ENCODE measurements at places on chromosomes 7 and 10. TPM values are rescaled to one million over a fixed set of nuclear protein-coding genes. Genes with fewer than 3 reads are reported as not detected.

- H3K27ac ChIP-seq = no peak overlapping the region
- no peaks in the 10 kb centered on the region for H3K4me1 ChIP-seq
- H3K4me3 ChIP-seq = no peak overlapping the region
- no peaks in the 10 kb centered on the region for H3K27me3 ChIP-seq
- no peaks in the 10 kb centered on the region for H3K36me3 ChIP-seq
Observed at GRCh38 chr7:17040716-17041115, 158.9 kb upstream of the AGR3 start.

- no peaks in the 10 kb centered on the region for H3K27me3 ChIP-seq
- DNase-seq = no peak
Observed at GRCh38 chr7:99984593-99984992, 8.8 kb upstream of the AZGP1 start.

- H3K4me1 ChIP-seq = peaks cover 18% of the 10 kb centered on the region
- H3K27me3 ChIP-seq = peaks cover 58% of the 10 kb centered on the region
- no peaks in the 10 kb centered on the region for H3K36me3 ChIP-seq
- peak within 1 kb of the TSS; percentile 11 for H3K4me3 ChIP-seq
- H3K27ac ChIP-seq = no peak within 1 kb of the TSS
Observed at GRCh38 chr7:27199849-27200760, at the start of gene HOXA13. Gene HOXA13 (minus strand): TSS chr7:27200091. CDS start chr7:27200077, 14 bp downstream.

- H3K27ac ChIP-seq = no peak overlapping the region
- H3K4me3 ChIP-seq = no peak overlapping the region
- no peaks in the 10 kb centered on the region for H3K4me1 ChIP-seq
- DNase-seq = no peak
Observed at GRCh38 chr10:118409295-118409694, 67.2 kb upstream of the FAM204A start.

DNA sequence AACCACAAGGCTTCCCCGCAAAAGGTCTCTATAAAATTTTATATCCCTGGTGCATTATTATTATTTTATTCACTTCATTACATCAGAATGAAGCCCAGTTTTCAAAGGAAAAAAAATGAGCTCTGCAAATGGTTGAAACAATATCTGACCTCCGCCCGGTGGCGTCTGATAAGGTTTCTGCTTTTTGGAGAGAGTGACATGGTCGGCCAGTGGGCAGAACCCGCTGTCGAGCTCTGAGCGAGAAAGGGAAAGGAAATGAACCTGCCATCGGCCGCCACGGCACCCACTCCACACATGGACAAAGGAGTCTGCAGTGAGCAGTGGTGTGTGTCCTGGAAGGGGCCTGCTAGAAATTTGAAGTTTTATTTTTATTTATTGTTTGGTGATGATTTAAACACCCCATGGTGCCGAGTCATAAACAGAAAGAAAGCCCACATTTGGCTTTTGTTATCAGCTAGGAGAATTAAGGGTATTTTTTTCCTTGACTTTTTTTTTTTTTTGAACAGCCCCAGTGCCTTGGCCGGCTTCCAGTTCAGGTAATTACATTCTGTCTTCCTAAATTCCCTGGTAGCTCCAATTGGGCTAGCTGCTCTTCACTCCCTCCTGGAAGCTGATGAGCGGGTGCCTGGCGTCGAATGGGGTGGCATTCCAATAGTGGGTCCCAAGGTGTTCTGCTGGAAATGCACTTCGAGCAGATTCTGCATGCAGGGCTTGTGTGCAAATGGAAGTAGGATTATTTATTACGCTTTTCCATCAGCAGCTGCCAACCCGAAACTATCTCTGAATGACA, 149.4 kb upstream of the MKI67 start:
- H3K36me3 ChIP-seq = no peaks in the 10 kb centered on the region
- no peak overlapping the region for H3K4me3 ChIP-seq
- DNase-seq = no peak
- no peaks in the 10 kb centered on the region for H3K27me3 ChIP-seq
- H3K4me1 ChIP-seq = no peaks in the 10 kb centered on the region

- no peak overlapping the region for H3K27ac ChIP-seq
- no peaks in the 10 kb centered on the region for H3K36me3 ChIP-seq
- no peaks in the 10 kb centered on the region for H3K27me3 ChIP-seq
- H3K4me1 ChIP-seq = no peaks in the 10 kb centered on the region
- DNase-seq = no peak
Observed at GRCh38 chr10:55277549-55277948, 476.5 kb upstream of the PCDH15 start.

DNA sequence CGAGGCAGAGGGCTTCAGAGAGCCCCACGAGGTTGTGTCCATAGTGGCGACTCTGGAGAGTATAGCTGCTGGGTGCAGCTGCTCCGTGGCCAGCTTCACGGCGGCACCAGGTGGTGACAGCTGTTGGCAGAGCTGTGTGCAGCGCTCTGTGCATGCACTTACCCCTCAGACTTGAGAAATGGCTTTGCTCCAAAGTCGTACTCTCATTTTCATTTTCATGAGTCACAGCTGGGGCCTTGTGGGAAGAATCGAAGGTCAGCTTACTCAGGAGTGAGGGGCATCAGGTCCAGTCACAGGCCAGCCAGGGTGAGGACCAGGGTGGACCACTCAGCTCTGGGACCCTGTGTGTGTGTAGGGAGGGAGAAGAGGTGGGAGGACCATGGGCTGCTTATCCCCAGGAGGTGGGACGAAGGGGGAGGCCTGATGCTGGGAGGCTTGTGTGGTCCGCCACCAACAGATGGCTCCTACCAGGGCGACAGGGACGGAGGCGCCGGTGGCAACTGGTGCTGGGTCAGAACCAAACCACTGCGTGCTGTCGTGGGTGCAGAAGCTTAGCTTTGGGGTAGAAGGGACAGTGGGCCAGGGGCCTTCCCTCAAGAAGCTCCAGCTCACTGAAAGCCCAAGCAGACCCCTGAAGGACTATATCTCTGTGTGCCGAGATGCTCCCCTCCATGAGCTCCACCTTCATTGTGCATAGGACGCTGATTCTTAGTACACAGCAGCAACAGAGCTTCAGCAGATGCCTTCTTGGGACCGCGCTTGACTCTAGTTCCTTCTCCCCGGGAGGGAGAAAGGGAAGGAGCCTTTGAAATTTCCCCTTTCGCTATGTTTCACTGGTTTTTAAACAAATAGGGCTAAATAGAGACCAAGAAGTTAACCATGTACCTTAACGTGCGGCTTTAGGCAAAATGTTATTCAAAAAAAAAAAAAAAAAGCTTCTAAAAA, 225.0 kb downstream of the CELF2 start:
- no peaks in the 10 kb centered on the region for H3K27me3 ChIP-seq
- peaks cover 79% of the 10 kb centered on the region for H3K4me1 ChIP-seq
- H3K27ac ChIP-seq = peak overlapping the region; percentile 45

GRCh38 chr10:110016039-110016438, 8.3 kb downstream of the ADD3 start:
- H3K4me3 ChIP-seq = no peak overlapping the region
- no peaks in the 10 kb centered on the region for H3K27me3 ChIP-seq
- peaks cover 3% of the 10 kb centered on the region for H3K36me3 ChIP-seq
- peak overlapping the region; percentile 18 for H3K27ac ChIP-seq
- H3K4me1 ChIP-seq = peaks cover 57% of the 10 kb centered on the region
- DNase-seq = no peak

GRCh38 chr10:5953676-5954075, 23.7 kb downstream of the IL15RA start:
- no peaks in the 10 kb centered on the region for H3K27me3 ChIP-seq
- no peak overlapping the region for H3K27ac ChIP-seq
- no peak for DNase-seq
- H3K4me3 ChIP-seq = no peak overlapping the region

GRCh38 chr10:63496561-63496960, 24.6 kb upstream of the REEP3 start:
- no peaks in the 10 kb centered on the region for H3K27me3 ChIP-seq
- no peak for DNase-seq
- no peaks in the 10 kb centered on the region for H3K4me1 ChIP-seq
- no peak overlapping the region for H3K27ac ChIP-seq

GRCh38 chr10:3666525-3667302, 118.3 kb downstream of the KLF6 start:
- H3K27me3 ChIP-seq = no peaks in the 10 kb centered on the region
- peak; percentile 32 for DNase-seq
- H3K27ac ChIP-seq = no peak overlapping the region
- H3K4me1 ChIP-seq = peaks cover 33% of the 10 kb centered on the region
- H3K36me3 ChIP-seq = no peaks in the 10 kb centered on the region
- peak overlapping the region; percentile 25 for H3K4me3 ChIP-seq

DNA sequence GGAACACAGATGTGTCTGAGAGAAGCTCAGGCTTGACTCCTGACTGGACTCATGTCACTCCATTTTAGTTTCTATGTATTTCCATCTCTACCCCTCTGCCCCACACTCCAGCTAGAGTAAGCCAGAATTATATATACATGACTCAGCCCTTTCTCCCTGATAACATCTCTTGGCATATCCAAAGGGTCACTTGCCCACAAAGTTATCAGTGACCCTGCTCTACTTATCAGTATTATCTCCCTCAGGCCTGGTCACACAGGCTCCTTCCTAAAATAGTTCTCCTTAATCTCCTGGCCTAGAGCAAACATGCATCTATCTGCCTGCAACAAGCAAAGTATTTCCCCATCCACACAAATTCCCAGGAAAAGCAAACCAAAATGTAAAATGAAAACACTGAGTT, 598.3 kb downstream of the SUGCT start:
- H3K27me3 ChIP-seq = no peaks in the 10 kb centered on the region
- DNase-seq = no peak
- H3K4me3 ChIP-seq = no peak overlapping the region
- H3K4me1 ChIP-seq = no peaks in the 10 kb centered on the region
- no peak overlapping the region for H3K27ac ChIP-seq
- no peaks in the 10 kb centered on the region for H3K36me3 ChIP-seq

DNA sequence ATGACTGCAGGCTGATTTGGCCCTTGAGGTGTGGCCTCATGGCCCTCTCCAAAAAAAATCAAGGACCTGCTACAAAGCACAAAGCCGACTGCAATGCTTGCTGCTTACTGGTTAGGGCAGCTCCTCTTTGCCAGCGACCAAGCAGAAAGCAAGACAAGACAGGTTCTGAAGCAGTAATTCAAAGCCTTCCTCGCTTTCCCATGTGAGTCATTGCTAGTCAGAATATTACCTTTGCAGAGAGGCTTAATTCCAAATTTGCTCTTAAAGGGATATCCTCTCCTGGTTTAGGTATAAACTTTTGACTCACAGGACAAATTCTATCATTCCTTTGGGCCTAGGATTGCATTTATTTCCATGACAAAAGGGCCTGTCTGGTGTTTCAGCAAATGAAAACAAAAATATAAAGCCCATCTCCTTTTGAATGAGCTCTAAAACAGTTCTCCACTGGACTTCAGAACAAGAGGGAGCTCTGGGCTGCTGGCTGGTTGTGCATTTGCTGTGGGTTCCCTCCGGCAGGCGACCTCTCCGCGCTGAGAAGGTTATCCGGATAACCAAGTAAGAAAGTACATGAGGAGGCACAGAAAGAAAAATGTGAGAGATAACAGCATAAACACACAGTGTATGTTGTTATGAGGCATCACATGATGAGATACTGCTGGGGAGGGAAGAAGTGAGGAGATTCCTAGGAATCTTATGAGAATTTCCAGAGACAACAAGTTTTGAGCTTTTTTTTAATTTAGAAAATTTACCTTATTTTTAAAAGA, 90.8 kb downstream of the EGFR start:
- no peaks in the 10 kb centered on the region for H3K36me3 ChIP-seq
- H3K4me3 ChIP-seq = no peak overlapping the region
- no peak for DNase-seq
- H3K4me1 ChIP-seq = peaks cover 10% of the 10 kb centered on the region
- H3K27ac ChIP-seq = no peak overlapping the region

GRCh38 chr10:65735382-65735781, 1190.5 kb upstream of the LRRTM3 start:
- H3K27me3 ChIP-seq = no peaks in the 10 kb centered on the region
- H3K36me3 ChIP-seq = no peaks in the 10 kb centered on the region
- H3K4me3 ChIP-seq = no peak overlapping the region

DNA sequence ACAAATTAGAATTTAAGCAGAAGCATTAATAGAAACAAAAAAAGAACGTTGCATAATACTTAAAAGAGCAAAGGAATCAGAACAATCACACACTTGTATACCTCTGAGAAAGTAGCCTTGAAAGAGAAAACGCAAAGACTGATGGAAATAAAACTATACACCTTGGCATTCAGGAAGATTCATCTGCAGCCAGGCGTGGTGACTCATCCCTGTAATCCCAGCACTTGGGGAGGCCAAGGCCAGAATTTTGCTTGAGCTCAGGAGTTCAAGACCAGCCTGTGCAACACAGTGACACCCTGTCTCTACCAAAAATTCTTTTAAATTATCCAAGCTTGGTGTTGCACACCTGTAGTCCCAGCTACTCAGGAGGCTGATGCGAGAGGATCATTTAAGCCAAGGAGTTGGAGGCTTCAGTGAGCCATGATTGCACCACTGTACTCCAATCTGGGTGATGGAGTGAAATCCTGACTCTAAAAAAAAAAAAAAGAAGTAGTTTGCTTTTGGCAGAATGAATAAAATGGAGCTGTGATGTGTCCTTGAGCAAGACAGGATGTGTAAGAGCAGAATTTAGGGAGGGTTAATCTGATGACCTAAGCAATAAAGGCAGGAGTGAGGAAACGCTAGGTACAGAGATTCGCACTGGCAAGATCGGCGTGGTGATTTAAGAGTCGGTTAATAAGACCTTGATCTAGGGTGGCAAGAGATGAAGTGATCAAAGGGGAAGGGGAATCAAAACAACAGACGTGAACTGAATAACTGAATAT, 75.8 kb upstream of the NRP1 start:
- no peaks in the 10 kb centered on the region for H3K27me3 ChIP-seq
- no peak overlapping the region for H3K27ac ChIP-seq
- no peaks in the 10 kb centered on the region for H3K36me3 ChIP-seq
- H3K4me3 ChIP-seq = no peak overlapping the region
- no peak for DNase-seq

DNA sequence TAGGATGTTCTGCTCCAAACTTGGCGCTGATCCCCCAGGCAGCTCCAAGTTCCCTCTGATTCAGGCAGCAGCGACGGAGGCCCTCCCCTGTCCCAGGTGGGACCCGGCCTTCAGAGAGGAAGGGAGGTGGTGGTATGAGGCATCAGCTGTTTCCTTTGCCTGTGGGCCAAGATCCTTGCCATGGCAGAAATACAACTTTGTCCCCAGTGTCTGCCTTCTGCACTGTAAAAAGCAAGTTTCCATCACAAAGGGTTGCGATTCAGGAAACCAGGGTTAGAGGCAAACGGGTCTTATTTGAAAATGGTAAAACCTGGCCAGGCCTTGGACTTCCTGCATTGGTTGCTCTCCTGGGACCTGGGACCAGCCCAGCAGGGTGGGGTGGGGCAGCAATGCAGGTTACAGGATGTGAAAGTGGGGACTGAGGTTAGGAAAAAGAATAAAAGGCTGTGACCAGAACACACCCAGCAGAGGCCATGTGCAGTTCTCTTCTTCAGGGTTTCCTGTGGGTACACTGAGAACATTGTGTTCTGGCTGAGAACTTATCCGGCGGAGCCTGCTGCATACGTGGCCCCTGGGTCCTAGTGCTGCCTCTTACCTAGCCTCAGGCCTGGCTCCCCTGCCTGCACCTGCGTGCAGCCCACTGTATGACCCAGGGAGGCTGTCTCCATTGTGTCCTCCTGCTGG, 25.1 kb upstream of the DDIT4 start:
- peak overlapping the region; percentile 59 for H3K4me3 ChIP-seq
- DNase-seq = peak; percentile 88
- peak overlapping the region; percentile 68 for H3K27ac ChIP-seq
- peaks cover 89% of the 10 kb centered on the region for H3K4me1 ChIP-seq
- H3K27me3 ChIP-seq = no peaks in the 10 kb centered on the region

- H3K27ac ChIP-seq = no peak overlapping the region
- no peaks in the 10 kb centered on the region for H3K4me1 ChIP-seq
- DNase-seq = no peak
- no peaks in the 10 kb centered on the region for H3K36me3 ChIP-seq
Observed at GRCh38 chr10:29387269-29387668, 98.4 kb downstream of the LYZL1 start.

NRF1 gene
- 49.3 TPM for total RNA-seq

OGA gene
- total RNA-seq = 321 TPM

ANXA8L1 gene
- total RNA-seq = not detected

EIF4EBP2 gene
- 40.0 TPM for total RNA-seq

GPR15LG gene
- total RNA-seq = not detected

HTR5A gene
- not detected for total RNA-seq

NXPH1 gene
- total RNA-seq = not detected
